Inflammatory macrophage treated with lipopolysaccharide for 4 hours (primary cell): ENCODE measurements at places on chromosomes 16 and 17.

DNA sequence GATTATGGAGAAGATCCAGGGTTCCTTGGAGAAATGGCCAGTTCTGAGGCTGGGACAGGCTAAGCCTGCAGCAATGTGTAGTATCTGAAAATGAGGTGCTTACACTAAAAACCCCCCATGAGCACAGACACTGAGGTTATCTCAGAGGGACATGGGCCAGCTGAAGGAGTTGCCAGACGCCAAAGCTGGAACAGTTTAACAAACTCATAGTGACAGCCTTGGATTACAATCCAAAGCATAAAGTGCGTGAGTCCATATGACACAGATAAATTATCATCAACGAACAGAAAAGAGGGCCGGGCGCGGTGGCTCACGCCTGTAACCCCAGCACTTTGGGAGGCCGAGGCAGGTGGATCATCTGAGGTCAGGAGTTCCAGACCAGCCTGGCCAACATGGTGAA is 11.2 kb upstream of the CAPN15 start:
- no peak for DNase-seq

- DNase-seq, result no peak
Measured at GRCh38 chr16:67082100-67082499, 27.6 kb upstream of the PHAF1 start.

DNA sequence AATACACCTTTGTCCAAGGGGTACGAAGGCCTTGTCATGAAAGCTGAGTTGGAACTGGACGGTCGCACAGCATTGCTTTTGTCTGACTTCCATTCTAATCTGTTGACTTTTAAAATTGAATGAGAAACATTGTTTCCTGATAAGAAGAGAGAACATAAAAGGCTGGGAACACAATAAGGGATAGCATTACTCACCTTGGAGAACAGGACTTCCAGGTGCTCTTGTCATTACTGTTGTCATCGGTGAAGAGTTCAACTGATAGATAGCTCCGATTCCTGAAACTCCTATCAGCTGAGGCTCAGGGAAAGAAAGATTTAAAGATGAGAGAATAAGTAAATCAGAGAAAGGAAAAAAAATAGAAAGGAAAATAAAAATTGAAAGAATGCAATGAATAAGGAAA is 351.1 kb downstream of the KCNJ2 start:
- no peak for DNase-seq

DNA sequence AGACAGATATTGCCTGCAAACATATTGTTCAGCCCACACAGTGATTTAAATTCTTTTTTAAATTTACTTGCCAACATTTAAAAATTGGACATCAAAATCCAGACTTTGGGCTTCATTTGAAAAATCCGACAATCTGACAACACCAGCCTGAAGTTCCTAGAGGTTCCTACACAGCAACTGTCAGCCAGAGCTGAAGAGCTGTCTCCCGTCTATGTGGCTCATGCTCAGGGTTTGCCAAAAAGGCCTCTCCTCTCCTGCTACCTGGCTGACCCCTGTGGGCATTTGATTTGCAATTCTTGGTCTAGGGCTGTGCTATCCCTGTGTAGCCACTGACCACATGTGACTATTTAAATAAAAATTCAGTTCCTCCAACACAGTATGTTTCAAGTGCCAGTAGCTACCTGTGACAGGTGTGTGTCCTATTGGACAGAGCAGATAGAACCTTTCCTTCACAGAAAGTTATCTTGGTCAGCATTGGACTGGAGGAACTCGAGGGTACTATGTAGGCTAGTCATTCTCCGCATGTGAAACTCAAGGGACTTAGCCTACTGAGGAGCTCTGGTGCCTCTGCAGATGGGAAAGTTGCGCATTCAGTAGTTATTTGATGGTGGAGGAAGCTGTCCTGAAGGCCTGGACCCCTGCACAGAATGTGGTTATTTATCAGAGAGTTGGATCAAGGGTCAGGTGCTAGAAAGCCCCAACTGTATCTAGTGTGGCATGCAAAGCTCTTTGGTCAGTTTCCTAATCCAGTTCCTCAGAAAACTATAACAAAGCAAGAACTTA is 2.7 kb downstream of the LYRM1 start:
- peak; percentile 53 for DNase-seq

DNA sequence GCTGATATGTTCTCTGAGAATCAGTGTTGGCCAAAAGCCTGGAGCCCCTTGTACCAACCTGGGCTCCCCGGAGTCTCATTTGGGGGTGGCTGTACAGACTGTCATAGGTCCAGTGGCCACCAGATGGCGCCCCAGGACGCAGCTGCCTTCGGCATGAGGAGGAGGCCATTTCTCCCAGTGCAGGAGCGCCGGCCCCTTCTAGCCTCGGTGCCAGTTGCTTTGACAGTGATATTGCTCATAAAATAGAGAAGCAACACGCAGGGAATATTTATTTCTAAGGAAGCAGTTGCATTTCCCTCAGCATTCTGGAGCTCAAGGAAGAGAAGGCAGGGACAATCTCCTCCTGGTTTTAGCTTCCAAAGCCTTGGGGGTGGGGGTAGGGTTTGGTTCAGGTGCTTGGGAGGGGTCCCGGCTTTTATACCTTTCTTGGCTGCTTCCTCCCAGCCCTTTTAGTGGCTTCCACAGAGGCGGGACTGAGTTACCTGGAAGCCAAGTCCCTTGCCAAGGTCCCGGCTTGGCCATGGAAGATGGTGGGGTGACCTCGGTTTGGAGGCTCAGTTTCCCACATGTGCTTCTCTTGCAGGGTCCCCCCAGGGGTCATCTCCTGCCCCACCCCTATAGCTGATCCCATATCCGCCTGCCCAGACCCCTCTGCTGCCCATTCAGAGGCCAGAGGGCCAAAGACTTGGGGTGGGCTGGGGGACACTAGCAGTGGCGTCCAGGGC is 117.8 kb upstream of the CDC42EP4 start:
- peak; percentile 84 for DNase-seq

GRCh38 chr17:73833775-73834488 is 189.7 kb upstream of the SDK2 start:
- DNase-seq, result no peak

- DNase-seq, result no peak
Measured at GRCh38 chr16:21244518-21245215, 11.2 kb downstream of the ANKS4B start.

GRCh38 chr17:31497994-31498826 is 106.7 kb downstream of the RAB11FIP4 start:
- no peak for DNase-seq

DNA sequence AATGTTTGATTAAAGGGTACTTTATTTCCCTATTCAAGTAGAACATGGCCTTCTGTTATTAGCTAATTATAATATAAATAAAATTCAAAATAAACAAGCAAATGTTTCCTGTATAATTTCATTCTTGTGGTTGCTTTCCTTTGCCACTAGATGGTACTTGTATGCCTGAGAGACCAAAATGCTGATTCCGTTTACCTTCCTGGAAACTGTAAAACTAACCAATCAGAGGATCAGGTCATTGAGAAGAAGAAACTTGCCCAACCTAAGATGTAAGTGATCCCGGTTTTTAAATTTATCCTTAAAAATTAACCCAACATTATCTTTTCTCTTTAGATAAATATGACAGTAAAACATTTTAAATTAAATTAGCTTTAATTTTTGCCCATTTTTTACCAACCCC is 8.1 kb upstream of the ABCA5 start:
- DNase-seq, result peak; percentile 45

- DNase-seq, result no peak
Measured at GRCh38 chr16:81624760-81625543, 154.1 kb upstream of the PLCG2 start.

GRCh38 chr16:80323187-80323807 is 217.5 kb upstream of the DYNLRB2 start:
- DNase-seq, result no peak

DNA sequence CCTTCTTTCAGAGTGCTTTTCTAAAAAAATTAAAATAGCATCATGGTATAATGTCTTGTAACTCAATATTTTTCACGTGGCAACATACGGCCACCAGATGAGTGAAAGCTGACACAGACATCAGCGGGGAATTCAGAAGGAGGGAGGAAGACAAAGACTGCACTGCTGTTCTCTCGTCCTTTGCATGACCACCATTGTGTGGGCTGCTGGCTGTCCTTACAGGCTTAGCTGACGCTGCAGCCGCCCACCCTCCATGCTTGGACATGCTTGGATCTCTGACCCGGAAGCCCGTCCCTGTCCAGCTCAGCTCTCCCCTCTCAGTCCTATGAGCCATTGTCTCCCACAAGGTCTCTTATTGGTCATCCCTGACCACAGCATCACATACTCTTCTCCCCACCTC is 11.4 kb upstream of the MLYCD start:
- DNase-seq, result no peak

DNA sequence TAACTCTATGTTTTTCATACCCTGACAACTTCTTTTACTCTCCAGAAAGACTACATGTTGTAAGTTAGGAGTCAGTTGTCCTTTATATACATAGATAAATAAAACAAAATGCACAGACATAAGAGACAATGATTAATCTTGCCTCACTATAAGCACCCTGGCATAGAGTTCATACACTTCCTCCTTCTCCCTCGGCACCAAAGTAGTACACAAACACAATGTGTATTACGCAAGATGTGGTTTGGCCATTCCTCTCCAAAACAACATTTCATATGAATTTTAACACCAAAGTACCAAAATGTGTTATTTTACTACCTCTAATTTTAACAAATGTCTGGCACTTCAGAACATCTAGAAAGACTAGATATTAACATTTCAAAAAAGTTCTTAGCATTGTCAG is 17.2 kb upstream of the SLFN11 start:
- peak; percentile 80 for DNase-seq

DNA sequence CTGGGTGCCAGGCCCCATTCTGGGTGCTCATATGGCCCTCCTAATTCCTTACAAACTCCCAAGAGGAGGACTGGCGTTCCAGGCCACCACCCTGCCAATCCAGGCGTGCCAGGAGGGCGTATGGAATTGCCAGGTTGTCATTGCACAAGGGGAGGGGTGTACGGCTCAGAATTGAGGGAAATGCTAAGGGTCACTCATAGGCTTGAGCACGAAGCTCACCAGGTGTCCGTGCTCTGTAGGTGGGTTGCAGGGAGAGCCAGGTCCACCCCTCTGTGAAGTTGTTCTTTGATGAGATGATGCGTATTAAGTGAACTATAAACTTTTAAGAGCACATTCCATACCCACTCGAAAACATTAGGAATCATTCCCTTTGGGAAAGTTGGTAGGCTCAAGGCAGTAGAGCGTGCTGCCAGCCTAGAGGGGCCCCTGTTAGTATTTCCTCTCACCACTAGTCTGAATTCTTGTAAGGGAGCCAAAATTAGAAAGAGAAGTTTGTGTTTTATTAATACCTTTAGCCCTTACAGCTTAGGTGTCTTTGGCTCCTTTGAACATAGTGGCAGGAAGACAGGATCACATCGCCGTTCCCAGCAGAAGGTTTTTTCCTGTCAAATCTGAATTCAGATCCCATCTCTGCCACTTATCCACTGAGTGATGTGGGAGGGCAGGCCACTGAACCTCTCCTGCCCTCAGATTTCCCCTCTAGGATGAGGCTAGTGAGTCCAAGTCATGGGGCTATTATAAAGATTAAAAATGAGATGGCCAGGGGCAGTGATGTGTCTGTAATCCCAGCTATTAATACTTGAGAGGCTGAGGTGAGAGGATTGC is 38.7 kb upstream of the NFAT5 start:
- no peak for DNase-seq

DNA sequence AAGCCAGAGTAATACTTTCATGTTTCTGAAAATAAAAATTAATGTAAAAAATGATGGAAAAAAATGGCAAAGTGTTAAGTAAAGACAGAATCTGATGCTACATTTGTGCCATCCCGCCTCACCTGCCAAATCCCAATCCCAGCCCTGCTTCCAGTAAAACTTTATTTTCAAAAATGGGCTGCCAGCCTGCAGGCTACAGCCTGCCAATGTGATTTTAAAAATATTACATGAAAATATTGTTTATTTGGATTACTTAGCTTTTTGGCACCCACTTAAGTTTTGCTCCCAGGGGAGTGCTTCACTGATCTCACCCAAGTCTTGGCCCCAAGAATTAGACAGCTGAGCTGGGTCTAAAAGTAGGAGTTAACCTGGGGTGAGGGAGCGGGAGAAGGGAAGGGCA is 112.8 kb downstream of the C16orf78 start:
- no peak for DNase-seq

- no peak for DNase-seq
Measured at GRCh38 chr17:48717367-48718226, 4.7 kb downstream of the PRAC1 start.

- DNase-seq, result peak; percentile 77
Measured at GRCh38 chr16:57648581-57649442, 19.3 kb upstream of the ADGRG3 start.

DNA sequence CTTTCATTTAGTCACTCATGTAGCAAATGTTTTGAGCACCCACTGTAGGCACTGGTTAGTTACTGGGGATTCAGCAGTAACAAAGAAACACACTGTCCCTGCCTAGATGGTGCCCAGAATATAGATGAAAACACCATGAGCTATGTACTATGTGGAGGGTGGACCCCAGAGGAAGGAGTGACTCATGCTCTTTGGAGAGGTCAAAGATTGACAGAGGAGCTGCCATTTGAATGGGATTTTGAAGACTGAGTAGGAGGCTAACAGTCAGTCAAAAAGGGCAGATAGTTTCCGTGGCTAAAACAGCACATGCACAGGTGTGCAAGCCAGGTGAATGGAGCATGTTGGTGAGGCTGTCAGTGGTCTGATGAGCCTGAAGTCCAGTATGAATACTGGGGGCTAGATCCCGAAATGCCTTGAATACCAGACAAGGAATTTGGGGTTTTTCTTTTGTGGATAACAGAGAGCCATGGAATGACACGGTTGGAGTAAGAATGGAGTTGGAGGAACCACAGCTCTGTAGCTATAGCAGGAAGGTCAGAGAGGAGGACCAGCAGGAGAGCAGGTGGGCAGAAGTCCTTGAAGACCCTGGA is 6.1 kb downstream of the IL21R start:
- DNase-seq, result peak; percentile 38

DNA sequence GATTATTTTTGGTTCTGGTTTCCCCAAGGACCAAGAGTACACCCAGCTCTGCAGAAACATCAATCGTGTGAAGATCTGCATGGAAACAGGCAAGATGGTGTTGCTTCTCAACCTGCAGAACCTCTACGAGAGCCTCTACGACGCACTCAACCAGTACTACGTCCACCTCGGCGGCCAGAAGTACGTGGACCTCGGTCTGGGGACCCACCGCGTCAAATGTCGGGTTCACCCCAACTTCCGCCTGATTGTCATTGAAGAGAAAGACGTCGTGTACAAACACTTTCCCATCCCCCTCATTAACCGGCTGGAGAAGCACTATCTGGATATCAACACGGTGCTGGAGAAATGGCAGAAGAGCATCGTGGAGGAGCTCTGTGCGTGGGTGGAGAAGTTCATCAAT is 67.4 kb upstream of the ENDOV start:
- no peak for DNase-seq
